ENCODE measurements at places on chromosomes 5 and 9.

- no peak for DNase-seq
These were observed 36.7 kb upstream of the F2R start for GRCh38 chr5:76679231-76679630.

- DNase-seq: no peak
These were observed 459 bp upstream of the ERAP2 start for GRCh38 chr5:96875791-96876291.

- no peak for DNase-seq
These were observed 359.4 kb upstream of the RIOK2 start for GRCh38 chr5:97542469-97542868.

- no peak for DNase-seq
These were observed 1967.0 kb upstream of the CDH9 start for GRCh38 chr5:29005386-29005785.

- no peak for DNase-seq
These were observed 59.3 kb upstream of the SELENOP start for GRCh38 chr5:42870882-42871418.

GRCh38 chr5:40842351-40842750, 1.2 kb downstream of the CARD6 start:
- no peak for DNase-seq

- DNase-seq: no peak
These were observed 28.3 kb downstream of the UHRF2 start for GRCh38 chr9:6441269-6441668.

DNA sequence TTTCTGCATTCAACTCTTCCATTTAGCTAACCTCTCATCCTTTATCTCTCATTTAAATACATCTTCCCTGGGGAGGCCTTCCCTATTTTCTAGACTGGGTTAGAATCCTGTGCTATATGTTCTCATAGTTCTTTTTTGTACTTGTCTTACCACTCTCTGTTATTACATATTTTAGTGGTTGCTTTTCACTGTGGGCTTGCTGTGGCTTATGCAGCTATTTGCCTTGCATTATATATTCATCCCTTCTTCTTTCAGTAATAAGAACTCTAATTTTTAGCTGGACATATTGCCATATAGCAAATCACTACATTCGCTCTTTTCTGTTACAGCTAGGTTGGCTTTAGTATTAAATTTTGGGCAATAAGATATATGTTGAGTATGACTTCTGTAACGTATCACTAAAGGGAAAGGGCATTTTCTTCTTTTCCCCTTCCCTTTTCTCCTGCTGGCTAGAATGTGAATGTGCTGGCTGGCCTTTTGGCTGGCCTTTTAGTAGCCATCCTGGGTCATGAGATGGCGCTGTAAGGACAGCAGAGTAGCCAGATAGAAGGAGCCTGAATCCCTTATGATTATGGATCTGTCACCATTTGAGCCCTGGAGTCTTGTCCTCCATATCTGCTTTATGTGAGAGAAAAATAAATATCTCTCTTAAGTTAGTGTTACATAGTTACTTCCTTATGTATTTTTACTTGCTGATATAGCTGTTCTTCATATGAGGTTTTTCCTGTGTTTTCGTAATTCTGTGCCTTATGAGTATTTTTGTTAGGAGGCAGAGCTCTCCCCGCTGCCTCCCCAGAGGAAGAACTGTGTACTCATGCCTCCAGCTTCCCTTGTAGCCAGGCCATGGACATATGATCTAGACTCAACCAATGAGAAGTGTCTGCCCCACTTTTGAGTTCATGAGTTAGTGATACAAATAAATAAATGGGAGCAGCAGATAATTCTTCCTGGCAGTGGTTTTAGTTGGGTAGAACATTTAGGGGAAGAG, 65.8 kb downstream of the NDUFAF2 start:
- no peak for DNase-seq

GRCh38 chr5:83277953-83278352, 193.6 kb upstream of the VCAN start:
- no peak for DNase-seq

- DNase-seq: no peak
These were observed 581.4 kb upstream of the PTPRD start for GRCh38 chr9:11194246-11194645.

DNA sequence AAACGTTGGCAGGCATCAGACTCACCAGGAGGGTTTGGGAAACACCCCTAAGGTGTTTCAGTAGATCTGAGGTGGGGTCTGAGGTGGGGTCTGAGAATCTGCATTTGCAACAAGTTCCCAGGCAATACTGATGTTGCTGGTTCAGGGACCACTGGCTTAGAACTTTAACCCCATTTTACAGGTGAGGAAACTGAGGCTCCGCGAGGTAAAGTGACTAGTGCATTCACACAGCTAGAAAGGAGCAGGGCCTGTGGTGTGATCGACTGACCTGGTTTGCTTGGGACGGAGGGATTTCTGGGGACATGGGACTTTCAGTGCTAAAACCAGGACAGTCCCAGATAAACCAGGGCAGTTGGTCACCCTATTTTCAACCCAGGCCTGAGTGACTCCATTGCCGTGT, 81.4 kb upstream of the ZNF618 start:
- no peak for DNase-seq

DNA sequence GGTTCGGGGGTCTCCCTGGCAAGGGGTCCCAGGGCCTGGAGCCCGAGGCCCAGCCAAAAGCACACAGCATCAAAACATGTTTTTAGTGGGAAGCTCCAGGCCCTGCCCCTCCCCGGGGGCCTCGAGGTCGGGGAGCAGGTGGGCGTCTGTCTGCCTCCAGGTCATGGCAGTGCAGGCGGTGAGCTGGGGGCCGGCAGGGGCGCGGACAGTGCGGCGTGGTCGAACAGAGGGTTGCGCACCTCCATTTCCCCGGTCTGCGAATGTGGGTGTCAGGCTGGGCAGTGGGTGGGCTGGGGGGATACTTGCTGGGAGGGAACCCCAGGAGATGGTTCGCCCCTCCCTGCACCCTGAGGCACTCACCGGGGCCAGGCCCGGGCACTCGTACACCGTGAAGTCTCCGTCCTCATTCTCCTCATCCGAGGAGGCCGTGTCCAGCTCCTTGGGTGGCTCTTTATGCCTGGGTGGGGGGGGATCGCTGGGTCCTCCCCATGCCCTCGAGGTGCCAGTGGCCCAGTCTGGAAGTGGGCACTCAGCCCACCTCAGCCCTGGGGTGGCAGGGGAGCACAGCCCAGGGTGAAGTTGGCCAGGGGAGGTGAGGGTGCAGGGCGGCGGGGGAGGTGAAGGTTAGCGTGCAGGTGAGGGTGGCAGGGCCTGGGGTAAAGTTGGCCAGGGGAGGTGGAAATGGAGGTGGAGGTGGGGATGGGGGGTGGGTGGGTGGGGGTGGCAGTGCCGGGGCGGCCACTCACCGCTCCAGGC, 6.2 kb downstream of the NPDC1 start:
- DNase-seq: no peak

- DNase-seq: no peak
These were observed 88.4 kb downstream of the GALNT10 start for GRCh38 chr5:154278908-154279307.

DNA sequence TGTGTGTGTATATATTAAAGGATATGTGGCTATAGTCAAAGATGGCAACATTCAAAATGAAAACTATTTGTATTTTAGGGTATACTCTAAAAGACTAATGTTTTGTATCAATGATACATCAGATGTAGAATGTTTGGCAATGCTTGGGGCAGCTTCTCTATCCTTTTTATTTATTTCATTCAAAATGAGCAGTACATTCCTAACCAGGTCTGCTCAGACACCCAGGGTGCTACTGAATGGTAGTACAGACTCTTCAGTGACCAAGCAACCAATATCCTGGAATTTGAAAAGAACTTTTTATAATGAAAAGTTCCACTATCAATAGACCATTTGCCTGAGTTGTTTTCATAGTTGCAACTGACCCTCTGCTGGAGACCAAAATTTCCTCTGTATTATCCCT, 23.9 kb downstream of the MEGF9 start:
- DNase-seq: no peak

DNA sequence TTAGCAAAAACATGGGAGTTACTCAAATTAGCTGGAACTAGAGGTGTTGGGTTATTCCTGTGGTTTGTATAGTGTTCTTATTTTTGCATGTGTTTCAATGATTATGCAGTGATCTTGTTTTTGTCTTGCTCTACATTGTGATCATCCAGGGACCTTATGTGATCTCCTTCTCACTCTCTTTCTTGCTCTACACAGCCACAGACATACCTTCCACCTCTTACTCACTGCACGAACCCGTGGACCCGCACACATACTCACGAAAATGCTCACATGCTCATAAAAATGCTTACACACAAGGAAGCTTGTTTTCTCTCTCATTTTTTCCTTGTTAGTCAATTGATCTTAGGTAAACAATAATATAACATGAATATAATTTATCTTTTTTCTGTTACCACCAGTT, 187.1 kb downstream of the KDM4C start:
- no peak for DNase-seq

GRCh38 chr5:15238006-15238405, 262.0 kb upstream of the FBXL7 start:
- DNase-seq: no peak

DNA sequence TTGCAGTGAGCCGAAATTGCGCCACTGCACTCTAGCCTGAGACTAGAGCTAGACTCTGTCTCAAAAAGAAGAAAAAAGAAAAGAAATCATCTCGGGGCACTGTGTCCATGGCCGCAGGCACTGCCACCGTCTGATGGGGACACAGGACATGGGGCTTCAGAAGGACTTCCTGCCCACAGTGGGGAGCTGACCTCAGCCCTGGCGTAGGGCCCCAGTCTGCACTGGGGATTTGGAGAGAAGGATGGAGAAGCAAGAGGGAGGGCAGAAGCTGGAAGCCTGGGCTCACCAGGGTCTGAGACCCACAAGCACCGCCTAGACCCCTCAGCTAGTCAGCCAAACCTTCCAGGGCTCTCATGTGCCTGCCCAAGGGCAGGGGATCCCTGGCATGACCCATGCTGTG, 4.1 kb upstream of the SARDH start:
- no peak for DNase-seq

DNA sequence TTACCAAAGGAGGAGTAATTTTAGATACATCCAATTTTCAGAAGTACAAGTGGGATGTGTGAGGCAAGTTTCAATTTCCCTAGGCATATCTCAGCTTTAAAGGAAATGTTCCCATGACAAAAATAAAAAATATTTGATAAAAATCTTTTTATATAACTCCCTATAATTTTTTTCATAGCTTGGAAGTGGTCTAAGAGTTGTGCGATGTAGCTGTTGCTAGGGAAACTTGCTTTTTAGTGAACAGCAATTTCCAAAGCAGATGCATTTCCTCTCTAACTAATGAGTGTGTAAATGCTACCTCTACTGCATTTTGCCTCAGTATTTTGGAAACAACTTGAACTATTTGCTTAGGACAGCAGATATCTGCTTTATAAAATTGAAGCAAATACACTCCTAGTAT, 39.6 kb downstream of the MACIR start:
- DNase-seq: no peak

GRCh38 chr5:141637767-141638419, 1.1 kb downstream of the RELL2 start:
- peak; percentile 81 for DNase-seq

DNA sequence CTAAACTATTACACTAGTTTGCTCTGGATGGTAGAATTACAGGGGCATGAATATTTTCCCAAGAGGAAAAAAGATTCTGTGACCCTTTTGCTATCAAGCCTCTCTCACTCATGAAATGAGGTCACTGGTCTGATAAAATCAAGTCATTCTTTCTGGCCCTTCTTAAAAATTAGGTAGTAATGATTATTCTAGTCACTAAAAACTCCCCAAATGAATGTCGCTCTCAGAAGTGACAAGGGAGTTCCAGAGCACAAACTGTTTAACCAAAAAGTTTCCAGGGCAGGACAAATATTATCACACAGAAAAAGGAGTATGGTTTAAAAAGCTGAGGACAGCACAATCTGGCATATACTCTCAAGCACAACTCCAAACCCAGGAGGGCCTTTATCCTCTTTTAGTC, 12.5 kb downstream of the ERMP1 start:
- DNase-seq: no peak

DNA sequence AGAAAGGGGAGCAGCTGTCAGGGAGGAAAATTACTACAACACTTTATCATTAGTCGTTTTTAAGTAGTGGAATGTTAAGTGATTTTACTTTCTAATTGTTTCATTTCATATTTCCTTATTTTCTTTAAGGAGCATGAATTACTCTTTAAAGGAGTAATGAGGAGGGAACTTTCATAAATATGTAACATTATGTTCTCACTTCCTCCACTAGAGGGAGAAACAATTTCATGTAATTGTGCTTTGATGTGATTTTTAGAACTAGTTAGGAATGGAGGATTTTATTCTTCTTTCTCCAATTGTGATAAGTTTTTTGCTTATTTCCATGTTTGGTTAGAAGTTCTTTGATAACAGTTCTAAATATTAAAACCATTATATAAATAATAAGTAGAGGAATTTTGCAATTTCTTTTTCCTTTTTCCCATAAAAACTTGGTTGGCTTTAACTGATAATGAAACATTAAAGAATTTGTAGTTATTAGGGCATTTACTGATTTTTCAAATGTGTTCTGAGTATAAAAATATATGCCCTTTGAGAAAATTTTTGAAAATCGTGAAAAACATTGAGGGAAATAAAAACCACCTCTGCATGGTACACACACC, 25.6 kb downstream of the CEP78 start:
- DNase-seq: peak; percentile 1

GRCh38 chr5:149228618-149229297, 42.9 kb upstream of the AFAP1L1 start:
- no peak for DNase-seq

All from CMK (cell line).